ENCODE measurements at places on chromosomes 12 and 14.

GRCh38 chr14:78107166-78107565 lies 63.0 kb upstream of the NRXN3 start:
- no peak for DNase-seq

DNA sequence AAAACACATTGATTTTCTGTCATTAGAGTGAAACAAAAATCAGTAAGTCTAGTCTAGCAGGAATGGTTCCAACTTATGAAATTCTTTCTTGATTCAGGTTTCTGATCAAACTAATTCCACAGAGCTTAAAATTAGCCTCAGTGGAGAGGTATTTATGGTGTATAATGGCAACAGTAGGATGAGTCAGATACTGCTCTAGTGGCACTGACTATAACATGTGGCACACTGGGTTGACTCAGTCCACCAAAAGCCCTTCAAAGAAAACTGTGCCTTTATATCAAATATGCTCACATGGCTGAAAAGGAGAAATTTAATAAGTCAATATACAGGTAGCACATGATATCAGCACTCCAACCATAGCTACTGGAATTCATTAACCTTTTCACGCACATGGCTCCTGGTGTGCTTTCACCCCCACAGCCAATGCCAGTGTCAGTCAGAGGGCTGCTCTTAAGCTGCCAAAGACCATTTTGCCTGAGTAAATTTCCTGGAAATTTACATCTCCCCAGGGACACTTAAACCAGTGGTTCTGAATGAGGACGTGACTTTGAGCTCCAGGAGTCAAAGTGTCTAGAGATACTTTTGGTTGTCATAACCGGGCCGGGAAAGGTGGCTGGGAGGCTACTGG lies 21.7 kb upstream of the CATSPERB start:
- DNase-seq = no peak

DNA sequence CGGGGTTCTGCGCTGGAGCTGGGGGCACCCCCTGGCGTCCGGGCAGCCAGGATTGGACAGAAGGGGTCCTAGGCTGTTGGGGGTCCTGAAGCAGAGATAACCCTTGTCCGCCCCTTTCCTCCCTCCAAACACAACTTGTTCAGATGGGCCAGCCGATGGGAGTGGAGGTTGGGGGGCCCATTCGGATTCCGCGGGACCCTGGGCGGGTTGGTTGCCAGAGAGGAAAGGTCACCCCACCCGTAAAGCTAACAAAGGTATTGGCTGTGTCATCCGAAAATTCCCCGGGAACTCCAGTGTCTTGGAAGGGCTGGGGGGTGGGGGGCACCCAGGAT lies 1.3 kb downstream of the FAM222A start:
- no peak for DNase-seq

DNA sequence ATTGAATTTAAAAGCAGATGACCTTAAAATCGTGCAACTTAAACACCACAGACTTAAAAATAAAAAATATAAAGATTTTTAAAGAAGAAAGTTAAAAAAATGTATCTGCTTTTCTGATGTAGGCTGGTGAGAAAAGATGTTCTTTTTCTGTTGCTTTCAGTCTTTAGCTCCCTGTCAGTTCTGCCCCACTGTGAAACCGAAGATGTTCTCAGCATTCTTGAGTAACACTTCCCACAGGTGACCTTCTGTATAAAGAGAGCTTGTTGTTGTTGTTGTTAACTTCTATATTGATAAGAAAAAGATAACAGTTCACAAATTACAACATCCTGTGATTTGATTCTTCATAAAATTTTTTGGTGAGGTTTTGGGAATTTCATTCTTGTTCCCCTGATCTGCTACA lies 377.9 kb upstream of the RGS6 start:
- DNase-seq = no peak

DNA sequence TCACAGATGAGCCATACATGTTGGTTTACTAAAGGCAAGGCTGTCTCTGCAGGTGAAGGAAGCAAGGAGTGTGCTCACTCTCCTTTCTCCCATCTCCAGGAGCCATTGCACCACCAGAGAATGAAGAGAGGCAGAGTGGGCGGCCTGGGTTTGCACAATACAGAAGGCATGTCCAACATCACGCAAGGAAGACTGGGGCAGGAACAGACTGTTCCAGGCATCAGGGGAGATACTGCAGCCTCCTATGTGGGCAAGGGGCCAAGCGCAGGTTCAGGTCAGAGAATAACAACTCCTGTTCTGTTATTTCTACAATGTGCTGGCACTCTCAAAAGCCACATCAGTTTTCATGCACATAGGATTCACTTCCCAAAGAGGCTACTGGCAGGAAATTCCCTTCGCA lies 1.7 kb upstream of the TMEM229B start:
- no peak for DNase-seq

DNA sequence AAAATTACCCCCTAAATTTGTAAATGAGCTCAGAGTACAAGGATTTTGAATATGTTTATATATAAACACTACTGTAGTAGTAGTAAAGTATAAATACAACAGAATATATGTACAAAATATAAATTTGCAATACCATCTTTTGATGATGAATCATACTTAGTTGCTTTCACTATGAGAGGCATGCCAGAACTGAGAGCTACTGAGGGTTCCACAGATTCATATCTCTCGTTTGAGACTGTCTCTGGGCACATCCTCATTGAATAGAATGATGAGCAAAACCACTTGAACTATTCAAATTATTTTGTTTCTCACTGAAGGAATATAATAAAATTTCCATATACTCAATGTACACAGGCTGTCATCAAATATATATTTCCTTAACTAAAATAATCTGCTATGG lies 417.6 kb downstream of the NAV3 start:
- DNase-seq = no peak

GRCh38 chr12:29223956-29224543 lies 75.0 kb downstream of the FAR2 start:
- DNase-seq = no peak

DNA sequence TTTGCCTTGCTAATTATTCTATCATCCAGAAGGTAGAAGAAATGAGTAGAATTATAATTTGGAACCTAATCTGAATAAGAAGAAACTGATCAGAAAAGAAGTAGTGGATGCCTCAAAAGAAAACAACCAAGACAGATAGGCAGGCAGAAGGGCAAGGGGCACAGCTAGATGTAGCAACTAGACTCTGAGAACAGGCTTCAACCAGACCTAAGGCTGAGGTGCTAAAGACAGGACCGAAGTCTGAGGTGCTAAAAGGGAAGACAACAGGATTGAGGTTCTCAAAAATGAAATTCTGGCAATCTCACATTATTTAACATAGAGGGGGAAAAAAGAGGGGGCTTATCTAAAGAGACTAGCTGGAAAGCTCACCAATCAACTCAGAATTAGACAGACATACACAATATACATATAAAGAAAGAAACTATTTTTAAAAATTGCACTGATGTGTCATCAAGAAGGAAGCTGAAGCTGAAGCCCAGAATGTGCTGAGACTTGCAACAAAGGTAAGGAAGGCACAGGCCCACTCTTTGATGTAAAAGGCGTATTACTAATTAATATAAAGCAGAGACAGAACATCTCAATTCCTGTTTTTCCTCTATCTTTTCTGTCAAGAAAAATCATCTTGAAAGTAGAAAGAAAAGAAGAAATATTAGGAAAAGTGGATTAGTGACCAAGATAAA lies 43.8 kb upstream of the CSRNP2 start:
- DNase-seq = no peak

GRCh38 chr12:62917926-62918325 lies 17.0 kb downstream of the PPM1H start:
- DNase-seq = no peak

- DNase-seq = no peak
These were observed 12.1 kb downstream of the RNF212B start for GRCh38 chr14:23249824-23250223.

- peak; percentile 86 for DNase-seq
These were observed 39.9 kb downstream of the LTBP2 start for GRCh38 chr14:74571901-74572725.

DNA sequence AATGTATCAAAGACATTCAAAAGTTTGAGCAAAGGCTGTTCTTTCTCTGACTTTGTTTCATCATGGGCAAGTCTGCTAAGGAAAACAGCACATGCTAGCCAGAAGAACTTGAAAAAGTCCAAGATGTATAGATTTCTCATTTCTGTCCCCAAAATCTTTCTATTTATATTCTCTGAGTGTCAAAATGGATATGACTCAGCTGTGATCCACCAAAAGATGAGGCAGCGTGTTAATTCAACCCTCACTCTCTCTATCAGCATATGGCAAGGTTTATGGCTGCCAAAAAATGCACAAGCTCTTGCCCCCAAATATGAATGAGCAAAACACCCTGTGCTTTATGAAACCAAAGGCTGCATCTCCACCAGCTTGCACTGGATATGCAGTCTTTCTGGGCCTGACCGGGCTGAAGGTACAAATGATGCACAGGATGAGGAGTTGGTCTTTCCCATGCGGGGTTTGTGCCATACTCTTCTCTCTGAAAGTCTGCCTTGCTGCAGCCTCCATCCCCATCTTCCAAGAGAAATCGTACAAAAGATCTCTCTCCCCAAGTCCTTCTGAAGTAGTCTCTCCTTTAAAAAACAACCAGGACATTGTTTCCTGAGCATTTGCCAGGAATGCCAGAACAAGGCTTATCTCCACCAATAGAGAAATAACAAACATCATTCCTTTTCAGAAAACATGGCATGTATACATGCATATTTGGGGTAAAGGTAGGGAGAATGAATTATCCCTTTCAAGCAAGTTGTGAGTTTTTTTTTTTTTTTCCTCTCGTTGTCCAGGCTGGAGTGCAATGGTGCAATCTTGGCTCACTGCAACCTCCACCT lies 203.4 kb downstream of the TMX1 start:
- no peak for DNase-seq

- DNase-seq = no peak
These were observed 595.4 kb downstream of the SLC16A7 start for GRCh38 chr12:60191271-60191670.

GRCh38 chr14:57749267-57749666 lies 116.6 kb downstream of the SLC35F4 start:
- no peak for DNase-seq

GRCh38 chr12:90085494-90086274 lies 377.0 kb upstream of the ATP2B1 start:
- no peak for DNase-seq

GRCh38 chr14:98997526-98998205 lies 274.3 kb downstream of the BCL11B start:
- no peak for DNase-seq

DNA sequence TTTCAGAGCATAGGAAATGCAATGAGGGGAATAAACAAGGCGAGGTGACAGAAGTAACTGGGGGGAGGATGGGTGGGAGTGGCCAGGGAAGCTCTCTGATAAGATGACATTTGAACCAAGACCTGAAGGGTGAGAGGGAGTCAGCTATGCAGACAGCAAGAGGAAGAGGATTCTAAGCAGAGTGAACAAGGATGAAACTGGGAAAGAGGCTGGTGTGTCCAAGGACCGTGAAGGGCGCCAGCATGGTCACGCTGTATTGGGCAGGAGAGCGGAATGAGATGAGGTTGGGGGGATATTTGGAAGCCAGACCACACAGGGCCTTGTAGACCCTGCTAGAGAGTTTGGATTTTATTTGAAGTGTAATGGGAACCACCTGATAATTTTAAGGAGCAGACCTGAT lies 10.5 kb upstream of the PPP1R1A start:
- DNase-seq = no peak

- DNase-seq = no peak
These were observed 122.4 kb downstream of the MIPOL1 start for GRCh38 chr14:37320106-37320505.

GRCh38 chr12:64681200-64682052 lies 71.1 kb downstream of the RASSF3 start:
- no peak for DNase-seq

GRCh38 chr12:69337311-69338090 lies 10.7 kb upstream of the LYZ start:
- no peak for DNase-seq

DNA sequence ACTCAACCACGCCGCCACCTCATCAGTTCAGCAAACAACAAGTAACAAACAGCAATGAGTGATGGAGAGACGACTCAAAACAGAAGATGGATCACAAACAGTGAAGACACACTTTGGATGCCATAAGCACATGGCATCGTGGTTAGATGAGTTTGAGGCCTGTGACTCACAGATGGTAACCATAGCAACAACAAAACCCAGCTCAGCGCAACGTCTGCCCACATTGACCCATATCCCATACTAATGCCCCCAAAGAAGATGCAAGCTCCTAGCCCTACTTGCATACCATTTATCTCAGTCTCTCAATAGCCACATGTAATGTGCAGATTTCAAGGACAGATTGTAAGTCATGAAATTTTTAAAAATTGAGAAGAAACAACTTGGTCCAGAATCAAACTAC lies 1322.3 kb upstream of the TMEM132C start:
- no peak for DNase-seq

- DNase-seq = no peak
These were observed 77.7 kb downstream of the ARF6 start for GRCh38 chr14:49970474-49971147.

DNA sequence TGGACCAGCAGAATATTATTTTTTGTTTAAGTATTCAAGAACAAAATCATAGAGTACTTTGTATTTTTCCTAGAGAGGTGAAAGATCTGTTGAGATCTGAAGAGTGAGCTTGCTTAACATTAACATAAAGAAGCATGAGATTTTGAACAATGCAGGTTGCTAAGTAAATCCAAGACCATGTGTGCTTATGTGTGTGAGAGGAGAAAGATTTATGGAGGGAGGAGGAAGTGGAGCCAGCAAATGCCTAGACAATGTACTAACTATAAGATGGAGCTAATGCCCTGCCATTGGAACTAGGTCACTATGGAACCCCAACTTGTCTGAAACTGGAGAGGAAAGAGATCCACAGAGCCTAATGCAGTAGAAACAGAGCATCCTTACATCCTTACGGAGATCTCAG lies 13.3 kb downstream of the FAM161B start:
- DNase-seq = no peak

DNA sequence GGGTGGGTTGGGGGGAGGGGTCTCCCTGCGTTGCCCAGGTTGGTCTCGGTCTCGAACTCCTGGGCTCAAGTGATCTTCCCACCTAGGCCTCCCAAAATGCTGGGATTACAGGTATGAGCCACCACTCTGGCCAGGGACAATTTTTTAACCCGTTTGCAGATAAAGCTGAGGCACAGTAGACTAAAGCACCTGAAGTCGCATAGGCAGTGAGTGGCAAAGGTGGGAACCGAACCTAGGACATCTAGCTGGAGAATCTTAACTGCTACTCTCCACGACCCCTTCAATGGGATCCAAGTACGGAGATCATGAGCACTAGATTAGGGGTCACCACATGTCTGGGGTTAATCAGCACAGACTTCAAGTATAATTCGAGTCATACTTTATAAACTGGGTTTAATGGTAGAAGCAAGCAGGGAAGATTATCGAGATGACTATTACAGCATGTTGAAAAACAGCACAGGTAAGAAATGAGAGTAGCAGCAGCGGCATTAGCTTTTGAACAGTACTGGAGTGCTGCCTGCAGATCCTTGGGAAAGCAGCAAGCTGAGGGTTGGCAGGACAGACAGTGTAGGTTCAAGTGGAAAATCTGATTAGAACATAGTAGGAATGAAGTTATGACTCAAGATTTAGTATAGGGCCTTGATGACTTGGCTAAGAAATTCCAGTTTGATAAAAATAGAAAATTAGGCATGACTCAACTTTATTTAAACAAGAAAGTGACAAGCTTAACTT lies 23.9 kb downstream of the NID2 start:
- DNase-seq = no peak

Data from brain pericyte (primary cell).